Retinal pigment epithelial cell (primary cell): ENCODE measurements at places on chromosomes 5 and 9.

GRCh38 chr5:31485376-31486207 lies 46.3 kb downstream of the DROSHA start:
- no peak for DNase-seq

DNA sequence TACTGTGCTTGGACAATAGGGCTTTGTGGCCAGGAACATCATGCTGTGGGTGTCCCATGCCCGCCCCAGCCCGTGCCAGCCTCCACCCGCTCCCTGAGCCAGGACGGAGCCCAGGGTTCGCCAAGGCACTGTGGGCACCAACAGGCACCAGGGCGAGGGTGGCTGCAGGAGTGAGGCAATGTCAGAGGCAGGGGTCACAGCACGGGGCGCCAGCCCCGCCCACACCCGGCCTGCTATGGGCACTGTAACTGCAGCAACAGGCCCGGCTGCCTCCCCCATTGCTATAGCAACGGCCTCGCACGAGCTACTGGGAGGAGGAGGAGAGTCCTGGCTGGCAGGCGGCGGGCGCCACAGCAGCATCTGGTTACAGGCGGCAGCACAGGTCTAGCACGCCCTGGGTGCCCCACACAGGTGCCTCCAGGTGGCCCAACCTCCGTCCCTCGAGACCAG lies 2.5 kb downstream of the ABCA2 start:
- peak; percentile 78 for DNase-seq

- no peak for DNase-seq
These were observed 47.5 kb downstream of the COL27A1 start for GRCh38 chr9:114202849-114203248.

DNA sequence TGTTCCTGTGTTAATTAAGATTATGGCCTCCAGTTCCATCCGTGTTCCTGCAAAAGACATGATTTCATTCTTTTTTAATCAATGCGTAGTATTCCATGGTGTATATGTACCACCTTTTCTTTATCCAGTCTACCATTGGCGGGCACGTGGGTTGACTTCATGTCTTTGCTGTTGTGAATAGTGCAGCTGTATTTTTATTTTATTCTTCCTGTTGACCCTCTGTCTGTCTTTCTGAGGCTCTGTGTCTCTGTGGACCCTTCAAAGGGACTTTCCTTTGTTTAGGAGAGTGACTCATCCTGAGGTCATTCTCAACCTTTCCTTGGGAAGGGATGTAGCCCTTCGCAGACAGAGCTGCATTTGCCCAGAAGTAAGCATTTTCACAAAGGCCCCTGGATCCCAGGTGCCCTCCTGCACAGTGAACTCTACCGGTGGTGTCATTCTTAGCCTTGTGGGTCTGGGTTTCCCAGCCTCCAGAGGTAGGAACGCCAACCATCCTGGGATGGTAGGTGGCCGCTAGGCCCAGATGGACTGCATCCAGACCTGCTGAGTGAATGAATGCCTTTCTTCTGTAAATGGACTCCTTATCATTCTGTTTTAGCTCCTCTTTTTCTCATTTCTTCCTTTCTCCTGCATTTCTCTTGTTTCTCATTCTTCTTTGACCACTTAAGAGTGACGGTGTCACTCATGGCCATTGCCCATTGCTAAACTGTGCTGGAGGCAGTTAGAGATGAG lies 22.4 kb downstream of the TRIO start:
- DNase-seq = no peak

GRCh38 chr9:91978740-91979414 lies 28.8 kb upstream of the ROR2 start:
- peak; percentile 83 for DNase-seq

GRCh38 chr5:93589829-93590215 lies 6.8 kb downstream of the NR2F1 start:
- DNase-seq = no peak
